ENCODE measurements at places on chromosomes 12 and 14. TPM values are rescaled to one million over a fixed set of nuclear protein-coding genes. Genes with fewer than 3 reads are reported as not detected.

The C1QL4 gene
- not detected for total RNA-seq

The CCDC184 gene
- 1.0 TPM for total RNA-seq

The MMP19 gene
- 2.9 TPM for total RNA-seq

The KLRG1 gene
- total RNA-seq, result 5.8 TPM

Measured in Right ventricle myocardium inferior (tissue), 1 donor.